Esophagus (tissue), 2 donors: ENCODE measurements at places on chromosomes 5 and 9. TPM values are rescaled to one million over a fixed set of nuclear protein-coding genes. Genes with fewer than 3 reads are reported as not detected.

INSL4 gene
- not detected for polyA plus RNA-seq

CDH12 gene
- not detected for polyA plus RNA-seq

RETREG1 gene
- polyA plus RNA-seq: 1.0 TPM

TAS2R1 gene
- not detected for polyA plus RNA-seq

ARSI gene
- polyA plus RNA-seq: 0.77 TPM

GZMA gene
- 2.5 TPM for polyA plus RNA-seq

CNTNAP3B gene
- polyA plus RNA-seq: 8.8 TPM

GRXCR2 gene
- 0.02 TPM for polyA plus RNA-seq

PTGDS gene
- 18.4 TPM for polyA plus RNA-seq

CDH10 gene
- polyA plus RNA-seq: not detected

SPINK4 gene
- polyA plus RNA-seq: not detected

PCDHGA7 gene
- 0.24 TPM for polyA plus RNA-seq

IL5 gene
- not detected for polyA plus RNA-seq

VCP gene
- 60.4 TPM for polyA plus RNA-seq

CEL gene
- 2.1 TPM for polyA plus RNA-seq

TMEM215 gene
- not detected for polyA plus RNA-seq

SPATA31A5 gene
- polyA plus RNA-seq: not detected

TMEM250 gene
- polyA plus RNA-seq: 13.6 TPM

NKD2 gene
- polyA plus RNA-seq: 4.2 TPM

NR6A1 gene
- 1.4 TPM for polyA plus RNA-seq

OR1Q1 gene
- polyA plus RNA-seq: not detected

NR2F1 gene
- 2.2 TPM for polyA plus RNA-seq

SPATA31A3 gene
- polyA plus RNA-seq: not detected

FAM81B gene
- not detected for polyA plus RNA-seq

GDA gene
- 0.11 TPM for polyA plus RNA-seq

CDKN2B gene
- 63.7 TPM for polyA plus RNA-seq

OR1J2 gene
- not detected for polyA plus RNA-seq

SLC46A2 gene
- polyA plus RNA-seq: 1.0 TPM

KYAT1 gene
- polyA plus RNA-seq: 4.0 TPM

DAB2 gene
- polyA plus RNA-seq: 2.4 TPM

SPINK6 gene
- 0.59 TPM for polyA plus RNA-seq

KIAA1958 gene
- 0.71 TPM for polyA plus RNA-seq

GLRA1 gene
- polyA plus RNA-seq: not detected

ADRA1B gene
- 0.04 TPM for polyA plus RNA-seq

ANKRD34B gene
- polyA plus RNA-seq: not detected

RAI14 gene
- polyA plus RNA-seq: 2.1 TPM

DTWD2 gene
- polyA plus RNA-seq: 2.6 TPM

PDGFRB gene
- 7.9 TPM for polyA plus RNA-seq

LIX1 gene
- not detected for polyA plus RNA-seq

FGD3 gene
- 2.3 TPM for polyA plus RNA-seq

OCLN gene
- 9.9 TPM for polyA plus RNA-seq

KIF4B gene
- not detected for polyA plus RNA-seq

PTGS1 gene
- polyA plus RNA-seq: 6.8 TPM

FST gene
- polyA plus RNA-seq: 3.0 TPM

RASGRF2 gene
- 0.69 TPM for polyA plus RNA-seq

SH2D3C gene
- polyA plus RNA-seq: 3.2 TPM

CORO2A gene
- 9.0 TPM for polyA plus RNA-seq
